ENCODE measurements at places on chromosomes 1 and 21.

DNA sequence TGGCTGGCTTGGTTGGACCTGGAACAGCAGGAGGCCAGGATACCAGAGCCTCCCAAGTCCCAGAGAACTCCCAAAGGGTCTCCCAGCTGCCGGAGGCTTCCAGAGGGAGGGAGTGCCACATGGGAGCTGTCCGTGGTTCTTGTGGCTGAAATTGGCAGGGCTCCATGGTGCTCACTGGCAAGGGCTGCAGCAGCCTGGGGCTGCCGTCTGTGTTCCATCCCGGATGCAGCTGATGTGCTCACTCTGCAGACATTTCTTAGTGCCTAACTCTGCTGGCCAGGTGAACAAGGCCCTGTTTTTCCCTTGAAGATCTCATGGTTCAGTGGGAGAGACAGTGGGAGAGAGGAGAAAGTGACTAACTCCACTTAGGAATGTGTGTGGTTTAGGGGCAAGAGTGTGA is 261.1 kb downstream of the CAMTA1 start:
- DNase-seq: no peak

GRCh38 chr1:230084408-230085177 is 17.6 kb downstream of the GALNT2 start:
- DNase-seq: no peak

- DNase-seq: no peak
These were observed 115.2 kb downstream of the KIAA0319L start for GRCh38 chr1:35441926-35442579.

- peak; percentile 82 for DNase-seq
These were observed 2.8 kb downstream of the RGS16 start for GRCh38 chr1:182601416-182601786.

DNA sequence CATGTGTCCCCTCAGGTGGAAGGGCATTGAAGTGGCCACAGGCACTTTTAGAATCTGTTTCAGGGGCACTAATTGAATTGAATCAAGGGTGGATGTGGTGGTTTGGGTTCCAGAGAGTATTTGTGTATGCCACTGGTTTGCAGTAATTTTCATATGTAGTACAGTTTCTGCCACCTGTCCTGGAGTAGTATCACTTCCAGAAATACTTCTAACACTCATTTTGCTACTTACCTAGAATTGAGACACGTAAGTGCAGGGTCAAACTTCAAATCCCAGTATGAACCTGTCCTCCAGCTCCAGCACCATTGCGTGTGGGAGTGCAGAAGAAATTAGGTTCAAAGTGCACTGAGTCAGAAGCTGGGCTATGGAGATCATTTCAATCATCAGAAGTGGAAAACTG is 26.8 kb downstream of the RSPH1 start:
- DNase-seq: no peak

DNA sequence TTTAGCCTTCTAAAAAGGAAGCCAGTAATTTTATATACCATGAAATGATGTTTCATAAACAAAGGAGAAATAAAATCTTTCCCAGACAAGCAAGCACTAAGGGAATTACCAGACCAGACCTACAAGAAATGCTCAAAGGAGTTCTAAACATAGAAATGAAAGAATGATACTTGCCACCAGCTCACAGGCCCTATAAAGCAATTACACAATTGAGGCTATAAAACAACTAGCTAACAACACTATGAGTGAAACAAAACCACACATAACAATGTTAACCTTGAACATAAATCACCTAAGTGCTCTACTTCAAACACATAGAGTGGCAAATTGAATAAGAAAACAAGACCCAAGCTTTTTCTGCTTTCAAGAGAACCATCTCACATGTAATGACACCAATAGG is 123.8 kb downstream of the BARHL2 start:
- DNase-seq: no peak

DNA sequence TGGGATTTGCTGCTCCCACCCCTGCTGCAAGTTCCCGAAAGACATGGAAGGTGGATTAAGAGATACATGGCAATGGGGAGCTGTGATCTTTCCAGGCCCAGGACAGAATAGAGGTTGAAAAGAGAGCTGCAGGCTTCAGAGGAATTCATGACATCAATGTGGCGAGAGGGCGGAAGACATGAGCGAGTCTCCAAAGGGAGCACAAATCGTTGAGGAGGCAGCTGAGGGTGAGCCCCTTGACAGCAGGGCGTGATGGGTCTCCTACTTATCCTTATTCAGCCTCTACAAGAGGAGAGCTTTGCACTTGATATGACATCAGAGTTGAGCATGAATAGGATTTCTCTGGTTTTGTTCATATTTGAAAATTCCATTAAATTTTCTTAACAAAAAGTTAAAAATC is 45.5 kb upstream of the TACSTD2 start:
- no peak for DNase-seq

DNA sequence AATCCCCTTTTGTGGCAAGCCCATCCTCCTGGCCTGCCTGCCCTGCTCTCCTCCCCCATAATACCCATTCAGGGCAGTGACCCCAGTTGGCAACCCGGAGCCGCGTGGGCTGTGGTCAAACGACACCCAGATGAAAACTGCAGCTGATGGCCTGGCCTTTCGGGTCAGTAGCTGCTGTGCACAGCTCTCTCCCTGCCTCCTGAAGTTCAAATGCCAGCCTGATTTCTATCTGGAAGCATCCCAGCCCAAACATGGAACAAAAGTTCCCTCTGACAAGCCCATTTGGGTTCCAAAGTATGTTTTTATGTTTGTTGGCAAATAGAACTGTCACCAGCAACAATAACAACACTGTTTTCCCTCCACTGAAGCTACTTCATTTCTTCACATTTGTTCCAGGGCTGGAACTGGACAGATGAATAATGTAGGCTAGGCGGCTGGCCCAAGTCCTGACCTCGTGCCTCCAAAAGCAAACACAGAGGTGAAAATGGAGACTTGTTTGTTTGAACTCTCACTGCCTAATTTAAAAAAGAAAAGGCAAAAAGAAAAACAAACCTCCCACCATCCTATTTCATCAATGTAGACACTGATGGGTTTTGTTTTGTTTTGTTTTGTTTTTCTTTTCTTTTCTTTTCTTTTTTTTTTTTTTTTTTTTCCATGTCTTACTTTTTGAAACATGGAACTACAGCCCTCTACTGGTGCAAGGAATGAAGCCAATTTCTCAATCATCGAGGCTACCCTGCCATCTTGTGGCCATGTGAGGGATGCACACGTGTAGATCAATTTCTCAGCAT is 179.0 kb downstream of the ADSS2 start:
- peak; percentile 79 for DNase-seq

DNA sequence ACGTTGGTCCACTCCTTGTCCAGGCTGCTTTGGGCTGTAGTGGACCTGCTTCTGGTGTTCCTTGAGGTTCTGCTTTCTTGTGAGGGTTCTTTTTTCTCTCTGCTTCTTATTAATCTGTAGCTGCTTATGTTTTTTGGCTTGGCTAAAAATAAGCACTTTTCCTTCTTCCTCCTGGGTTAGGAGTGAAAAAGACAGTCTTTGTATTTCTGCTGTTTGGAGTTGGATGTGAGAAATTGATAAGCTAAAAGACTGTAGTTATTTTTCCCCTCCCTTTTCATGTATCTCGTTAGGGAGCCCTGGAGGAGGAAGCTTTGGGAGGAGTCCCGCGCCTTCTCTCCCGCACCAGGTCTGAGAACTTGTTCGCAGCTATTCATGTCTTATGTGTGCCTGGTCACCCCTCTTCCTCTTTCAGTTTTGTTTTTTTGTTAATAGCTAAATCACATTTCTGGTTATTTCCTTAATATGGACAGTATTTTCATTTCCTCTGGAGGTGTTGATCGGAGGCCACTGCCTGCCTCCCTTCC is 79.0 kb downstream of the GALNT2 start:
- no peak for DNase-seq

DNA sequence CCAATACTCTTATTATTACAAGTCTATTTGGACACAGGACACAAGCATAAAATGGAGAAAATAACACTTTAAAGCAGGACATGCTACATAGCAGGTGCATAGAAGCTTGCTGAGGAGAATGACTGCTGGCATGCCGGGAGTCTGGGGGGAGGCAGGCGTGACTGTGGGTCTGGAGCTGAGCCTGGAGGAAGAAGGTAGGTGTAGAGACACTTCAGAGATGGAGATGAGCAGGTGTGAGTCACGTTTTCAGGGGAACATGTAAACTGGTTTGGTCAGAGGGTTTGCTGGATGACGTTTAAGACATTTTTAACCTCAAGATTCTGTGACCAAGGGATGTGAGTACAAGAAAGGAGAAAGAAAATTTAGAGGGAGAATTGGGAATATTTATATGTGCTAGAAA is 24.5 kb downstream of the OSCP1 start:
- DNase-seq: no peak

- DNase-seq: no peak
These were observed 17.3 kb downstream of the ABCA4 start for GRCh38 chr1:94103608-94104007.

DNA sequence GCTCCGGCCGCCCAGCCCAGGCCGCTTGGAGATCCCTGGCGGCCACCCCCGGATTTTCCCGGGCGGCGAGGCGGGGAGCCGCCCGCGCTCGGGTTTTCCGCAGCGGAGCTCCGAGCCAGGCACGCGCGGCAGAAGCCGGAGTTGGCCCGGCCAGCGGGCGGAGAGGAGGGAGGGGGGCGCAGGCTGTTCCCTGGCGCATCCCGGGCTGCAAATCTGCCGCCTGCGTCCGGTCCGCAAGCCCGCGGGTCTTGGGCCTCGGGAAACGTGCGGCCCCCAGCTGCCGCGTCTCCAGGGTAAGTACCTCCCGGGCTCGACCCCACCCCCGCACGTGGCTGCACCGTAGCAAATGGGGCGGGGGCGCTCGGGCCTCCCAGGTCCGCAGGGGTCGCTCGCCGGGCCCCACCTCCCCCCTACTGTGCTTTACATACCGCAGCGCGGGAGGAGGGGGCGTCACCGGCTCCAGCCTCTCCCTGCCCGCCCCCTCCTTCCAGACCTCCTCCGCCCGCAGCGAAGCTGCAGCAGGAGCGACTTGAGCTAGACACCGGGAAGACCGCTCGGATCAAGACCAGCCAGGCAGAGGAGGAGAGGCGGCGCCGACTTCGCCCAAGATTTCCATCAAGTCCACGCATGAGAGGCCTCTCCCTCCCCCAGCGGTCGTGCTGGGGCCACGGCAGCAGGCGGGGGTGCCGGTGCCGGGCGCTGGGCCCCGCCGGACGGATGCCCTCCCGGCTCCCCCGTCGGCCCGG is 1.6 kb downstream of the TMEM200B start:
- no peak for DNase-seq

GRCh38 chr1:246181241-246181640 is 325.8 kb downstream of the SMYD3 start:
- DNase-seq: no peak

DNA sequence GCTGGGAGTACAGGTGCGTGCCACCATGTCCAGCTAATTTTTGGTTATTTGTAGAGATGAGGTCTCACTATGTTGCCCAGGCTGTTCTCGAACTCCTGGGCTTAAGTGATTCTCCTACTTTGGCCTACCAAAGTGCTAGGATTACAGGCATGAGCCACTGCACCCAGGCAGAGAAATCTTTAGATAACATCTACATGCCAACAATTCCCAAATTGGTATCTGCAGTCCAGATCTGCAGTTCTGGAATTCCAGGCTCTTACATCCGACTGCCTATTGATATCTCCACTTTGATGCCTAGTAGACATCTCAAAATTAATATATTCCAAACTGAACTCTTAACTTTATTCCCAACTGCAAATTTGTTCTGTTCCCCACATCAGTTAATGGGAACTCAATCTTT is 23.3 kb downstream of the INAVA start:
- DNase-seq: no peak

GRCh38 chr1:178310685-178311105 is 186.1 kb downstream of the CLEC20A start:
- DNase-seq: peak; percentile 30

DNA sequence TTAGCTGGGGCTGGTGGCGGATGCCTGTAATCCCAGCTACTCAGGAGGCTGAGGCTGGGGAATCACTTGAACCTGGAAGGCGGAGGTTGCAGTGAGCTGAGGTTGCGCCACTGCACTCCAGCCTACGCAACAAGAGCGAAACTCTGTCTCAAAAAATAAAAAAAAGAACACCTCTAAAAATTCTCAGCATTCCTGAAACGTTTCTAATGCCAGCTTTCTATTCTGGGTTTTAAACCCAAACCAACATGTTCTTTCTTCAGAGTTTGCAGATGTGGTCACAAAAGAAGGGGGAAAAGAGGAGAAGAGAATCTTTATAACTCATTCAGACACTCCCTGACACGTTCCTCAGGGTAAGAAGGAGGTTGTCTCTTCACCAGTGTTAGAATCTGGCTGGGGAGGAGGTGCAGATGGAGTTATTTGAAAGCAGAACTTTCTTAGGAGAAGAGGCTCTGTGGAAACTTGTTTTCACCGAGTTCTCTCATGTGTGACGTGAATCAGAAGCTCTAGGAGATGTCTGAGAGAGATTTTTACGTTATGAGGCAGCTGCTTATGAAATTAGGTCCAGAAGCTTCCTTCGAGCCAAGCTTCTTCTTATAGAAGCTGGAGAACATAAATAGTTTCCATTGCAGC is 17.8 kb upstream of the CNR2 start:
- DNase-seq: no peak

DNA sequence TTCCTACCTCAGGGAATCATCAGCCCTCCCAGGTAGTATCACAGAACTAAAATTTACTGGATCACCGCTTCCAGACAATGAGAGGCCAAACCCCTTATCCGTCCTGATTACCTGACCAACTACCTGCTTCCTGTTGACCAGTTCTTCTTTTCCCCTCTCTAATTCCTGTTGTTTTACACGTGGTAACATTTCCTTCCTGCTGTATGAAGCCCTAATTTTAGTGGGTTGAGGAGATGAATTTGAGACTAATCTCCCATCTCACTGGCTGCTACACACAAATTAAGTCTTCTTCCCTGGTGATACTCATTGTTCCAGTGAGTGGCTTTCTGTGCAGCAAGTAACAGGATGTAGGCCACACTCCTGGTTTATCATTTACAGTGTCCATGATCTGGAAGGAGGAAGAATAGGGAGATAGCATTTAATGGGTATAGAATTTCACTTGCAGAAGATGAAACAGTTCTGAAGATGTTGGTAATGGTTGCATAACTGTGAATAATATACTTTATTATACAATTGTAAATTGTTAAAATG is 2112.9 kb downstream of the NCAM2 start:
- DNase-seq: no peak

GRCh38 chr21:32183396-32183795 is 95.5 kb downstream of the MIS18A start:
- DNase-seq: no peak

DNA sequence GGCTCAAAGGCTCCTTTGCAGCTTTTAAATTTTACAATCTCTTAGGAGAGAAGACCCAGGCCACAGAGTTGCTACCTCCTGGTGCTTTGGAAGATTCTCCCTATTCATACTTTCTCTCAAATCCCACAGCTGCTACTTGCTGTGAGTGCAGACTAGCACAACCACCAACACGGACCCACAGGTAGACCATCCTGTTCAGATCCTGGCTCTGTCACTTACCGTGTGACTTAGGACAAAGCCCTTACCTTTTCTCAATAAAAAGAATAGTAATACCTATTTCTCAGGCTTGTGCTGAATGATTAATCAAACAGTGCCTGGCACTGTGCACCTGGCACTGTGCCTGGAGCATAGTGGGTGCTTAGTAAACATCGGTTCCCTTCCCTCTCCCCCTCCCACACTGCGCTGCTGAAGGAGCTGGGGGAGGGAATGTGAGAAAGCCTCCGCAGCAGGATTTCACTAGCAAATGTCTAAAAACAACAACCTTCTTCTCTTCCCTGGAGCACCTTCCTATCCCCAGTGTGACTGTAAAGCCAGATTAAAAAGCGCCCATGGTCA is 81.7 kb downstream of the PGM1 start:
- no peak for DNase-seq

Measured in CD4-positive, alpha-beta T cell treated with Interleukin-2 at 100 ng/mL for 4 hours (primary cell).